ENCODE measurements at places on chromosomes 16 and 17.
A peak's percentile ranks its signal among the peaks of the same experiment; 100 is the strongest.

DNA sequence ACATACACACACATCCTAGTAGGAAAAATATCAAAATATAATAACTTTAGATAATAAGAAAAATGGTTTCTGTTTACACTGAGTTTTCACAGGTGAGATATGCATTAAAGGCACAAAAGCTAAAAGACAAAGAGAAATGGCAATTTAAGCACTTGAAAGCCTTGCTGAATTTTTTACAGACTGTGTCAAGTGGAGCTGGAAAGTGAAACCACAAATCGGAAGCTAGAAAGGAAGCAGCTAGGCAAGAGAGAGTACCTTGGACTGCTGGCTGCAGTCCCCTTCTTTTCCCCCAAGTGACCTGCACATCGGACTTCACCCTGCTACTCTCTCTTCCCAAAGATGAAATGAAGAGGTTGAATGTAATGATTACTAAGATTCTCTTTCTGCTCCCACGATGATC lies 135.1 kb downstream of the CDH13 start:
- no peak for DNase-seq

DNA sequence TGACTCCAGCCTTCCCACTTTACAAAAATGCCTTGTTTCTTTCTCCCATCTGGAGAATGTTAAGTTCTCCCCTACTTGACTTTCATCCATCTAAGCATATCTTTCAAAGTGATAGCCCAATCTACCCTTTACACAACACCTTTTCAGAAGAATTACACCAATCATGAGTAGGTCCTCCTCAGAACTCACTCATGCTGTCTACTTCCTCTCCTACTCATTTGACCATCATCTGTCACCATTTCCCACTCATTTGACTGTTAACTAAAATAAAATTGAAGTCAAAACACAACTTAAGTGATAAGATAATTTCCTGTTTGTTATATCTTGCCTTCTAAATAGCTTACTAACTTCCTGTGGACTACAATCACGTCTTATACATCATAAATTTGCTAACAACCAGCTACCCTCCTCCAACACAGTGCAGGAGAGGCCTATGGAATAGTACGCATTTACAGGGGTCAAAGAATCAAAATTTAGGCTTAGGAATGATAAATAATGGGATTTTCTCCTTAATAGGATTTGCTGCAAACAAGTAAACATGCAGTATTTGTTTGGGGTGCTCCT lies 16.1 kb downstream of the KCNJ16 start:
- no peak for DNase-seq

GRCh38 chr16:76278086-76278485 lies 885 bp downstream of the CNTNAP4 start:
- no peak for DNase-seq

DNA sequence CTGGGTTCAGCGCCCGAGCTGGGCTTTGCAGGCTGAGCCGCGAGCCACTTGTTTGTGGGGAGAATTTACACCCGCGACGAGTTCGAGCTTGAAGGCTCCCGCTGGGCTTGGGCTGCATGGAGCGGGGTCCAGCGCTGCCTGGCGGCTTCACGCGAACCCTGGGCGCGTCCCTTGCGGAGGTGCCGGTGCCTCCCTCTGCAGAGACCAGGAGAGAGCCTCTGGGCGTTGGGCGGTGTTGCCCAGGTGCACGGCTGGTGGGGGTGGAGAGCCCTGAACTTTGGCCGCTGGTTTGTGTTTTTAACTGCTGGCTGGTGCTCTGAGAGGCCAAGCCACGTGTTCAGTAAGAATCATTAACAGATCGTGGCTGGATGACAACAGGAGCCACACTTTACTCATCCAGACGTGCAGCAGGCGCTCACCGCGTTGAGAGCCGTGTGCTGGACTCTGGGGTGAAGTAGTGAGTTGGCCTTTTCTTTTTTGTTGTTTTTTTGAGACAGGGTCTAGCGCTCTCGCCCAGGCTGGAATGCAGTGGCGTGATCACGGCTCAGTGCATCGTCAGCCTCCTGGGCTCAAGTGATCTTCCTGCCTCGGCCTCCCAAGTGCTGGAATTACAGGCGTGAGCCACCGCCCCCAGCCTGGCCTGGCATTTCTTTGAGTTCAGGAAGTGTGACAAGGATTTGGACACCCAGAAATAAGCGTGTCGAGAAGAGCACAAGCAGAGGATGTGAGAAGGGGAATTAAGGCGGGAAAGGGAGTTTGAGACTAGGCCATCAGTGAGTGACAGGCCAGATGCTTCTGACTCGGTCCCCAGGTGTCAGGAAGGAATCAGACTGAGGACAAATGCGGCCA lies 827 bp downstream of the CDK10 start:
- DNase-seq: peak; percentile 71

GRCh38 chr16:80034469-80034826 lies 433.9 kb upstream of the MAF start:
- DNase-seq: no peak

- DNase-seq: no peak
Measured at GRCh38 chr16:5019775-5020174, 14.0 kb downstream of the NAGPA start.

Measured in ELF-1 (cell line).